Globus pallidus (tissue), 1 donor: ENCODE measurements at places on chromosomes 3 and 15.
A peak's percentile ranks its signal among the peaks of the same experiment; 100 is the strongest.

DNA sequence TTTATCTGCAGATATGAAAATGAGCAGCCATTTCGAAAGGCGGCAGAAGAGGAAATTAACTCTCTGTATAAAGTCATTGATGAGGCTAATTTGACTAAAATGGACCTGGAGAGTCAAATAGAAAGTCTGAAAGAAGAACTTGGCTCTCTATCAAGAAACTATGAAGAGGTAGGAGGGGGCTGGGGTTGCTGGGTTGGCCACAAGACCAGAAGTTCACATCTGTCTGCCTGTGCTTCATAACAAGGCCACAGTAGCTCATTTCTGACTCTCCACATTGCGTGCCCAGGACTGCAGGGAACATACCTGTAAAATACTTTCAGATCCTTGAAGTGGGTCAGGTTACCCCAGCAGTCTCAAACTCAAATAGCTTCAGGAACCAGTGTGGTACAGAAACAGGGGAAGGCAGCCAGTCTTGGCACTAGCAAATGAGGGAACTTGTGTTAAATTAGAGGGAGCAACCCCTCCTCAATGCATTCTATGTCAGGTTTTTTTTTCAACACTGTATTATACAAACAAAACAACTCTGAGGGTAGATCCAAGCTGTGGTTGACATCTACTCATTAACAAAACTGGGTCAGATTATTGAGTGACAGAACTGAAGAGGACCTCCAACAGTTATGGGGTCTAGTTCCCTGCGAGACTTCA is 48.7 kb downstream of the BFSP2 start:
- no peak for DNase-seq

DNA sequence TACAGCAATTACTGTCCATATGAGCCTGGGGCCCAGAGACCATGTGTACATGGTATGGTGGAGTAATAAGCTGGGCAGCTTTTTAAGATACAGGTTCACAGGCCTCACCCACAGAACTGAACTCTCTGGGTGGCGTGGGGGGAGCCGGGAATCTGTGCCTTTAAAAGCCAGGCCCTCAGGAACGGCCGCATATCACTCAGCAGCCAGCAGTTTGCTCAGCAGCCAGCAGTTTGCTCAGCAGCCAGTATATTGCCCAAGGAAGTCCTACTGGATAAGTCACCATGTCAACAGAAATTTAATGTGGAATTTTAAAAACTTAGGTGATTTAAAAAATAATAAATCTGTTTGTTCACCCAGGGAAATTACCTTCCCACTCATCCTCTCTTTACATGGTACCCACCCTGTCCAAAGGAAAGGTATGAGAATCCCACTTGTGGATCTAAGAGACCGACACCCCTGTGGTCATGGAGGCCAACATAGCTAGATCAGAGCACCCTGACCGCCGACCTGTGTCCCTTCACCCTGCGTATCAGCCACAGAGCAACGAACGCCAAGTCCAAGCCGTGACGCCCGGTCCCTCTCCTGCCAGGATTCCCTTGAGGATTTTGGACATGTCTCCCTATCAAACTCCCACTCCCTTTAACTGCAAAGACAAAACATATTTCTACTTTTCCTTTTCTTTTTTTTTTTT is 95.7 kb upstream of the CHRM5 start:
- DNase-seq = no peak

DNA sequence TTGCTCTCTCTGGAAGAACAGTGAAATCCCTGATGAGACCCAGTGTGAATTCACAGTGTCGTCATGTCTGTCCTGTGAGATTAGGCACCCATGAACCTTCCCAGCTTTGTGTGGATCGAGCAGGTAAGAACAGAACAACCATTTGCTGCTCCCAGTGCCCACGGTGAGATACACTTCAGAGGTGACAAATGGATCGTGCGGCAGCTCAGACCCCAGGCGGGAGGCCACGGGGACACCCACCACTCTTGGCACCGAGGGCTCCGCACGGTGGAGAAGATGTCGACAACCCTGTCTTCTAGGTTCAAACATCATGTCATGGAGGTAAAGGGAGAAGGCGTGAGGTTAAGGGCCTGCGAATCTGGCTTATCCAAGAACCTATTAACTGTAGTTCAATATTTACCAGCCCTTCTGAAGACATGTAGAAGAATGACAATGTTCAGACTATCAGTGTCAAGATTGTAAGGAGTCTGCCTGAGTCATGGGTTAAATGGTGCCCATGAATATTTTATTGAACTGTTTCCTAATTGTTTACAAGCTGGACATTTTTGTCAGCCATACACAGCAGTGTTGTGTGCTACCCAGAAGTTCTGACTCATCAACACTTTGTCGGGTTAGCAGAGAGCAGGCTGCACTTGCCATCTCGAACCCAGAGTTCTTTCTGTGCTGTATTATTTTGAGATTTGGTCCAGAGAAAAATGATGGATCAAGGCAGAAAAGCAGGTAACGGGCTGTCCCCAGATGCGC is 15.5 kb upstream of the PCSK6 start:
- DNase-seq = no peak

DNA sequence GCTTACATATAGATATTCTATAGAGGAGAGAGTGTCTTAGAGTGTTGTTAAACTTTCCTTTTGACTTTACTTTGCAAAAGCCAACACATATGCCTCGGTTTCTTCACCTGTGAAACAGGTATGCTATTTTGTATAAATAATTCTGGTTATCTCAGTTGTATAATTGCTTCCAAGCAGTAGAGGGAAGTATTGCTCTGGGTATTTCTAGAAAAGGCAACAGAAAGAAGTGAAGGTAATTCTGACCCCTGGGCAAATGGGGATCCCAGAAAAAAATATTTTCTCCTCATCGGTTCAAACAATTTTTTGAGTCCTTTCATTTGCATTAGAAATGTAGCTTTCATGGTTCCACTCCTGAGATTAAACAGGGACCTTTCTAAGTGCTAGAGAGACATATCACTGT is 216.5 kb upstream of the SEMA6D start:
- no peak for DNase-seq

GRCh38 chr15:40506964-40507571 is 36.3 kb downstream of the CHST14 start:
- peak; percentile 70 for DNase-seq

DNA sequence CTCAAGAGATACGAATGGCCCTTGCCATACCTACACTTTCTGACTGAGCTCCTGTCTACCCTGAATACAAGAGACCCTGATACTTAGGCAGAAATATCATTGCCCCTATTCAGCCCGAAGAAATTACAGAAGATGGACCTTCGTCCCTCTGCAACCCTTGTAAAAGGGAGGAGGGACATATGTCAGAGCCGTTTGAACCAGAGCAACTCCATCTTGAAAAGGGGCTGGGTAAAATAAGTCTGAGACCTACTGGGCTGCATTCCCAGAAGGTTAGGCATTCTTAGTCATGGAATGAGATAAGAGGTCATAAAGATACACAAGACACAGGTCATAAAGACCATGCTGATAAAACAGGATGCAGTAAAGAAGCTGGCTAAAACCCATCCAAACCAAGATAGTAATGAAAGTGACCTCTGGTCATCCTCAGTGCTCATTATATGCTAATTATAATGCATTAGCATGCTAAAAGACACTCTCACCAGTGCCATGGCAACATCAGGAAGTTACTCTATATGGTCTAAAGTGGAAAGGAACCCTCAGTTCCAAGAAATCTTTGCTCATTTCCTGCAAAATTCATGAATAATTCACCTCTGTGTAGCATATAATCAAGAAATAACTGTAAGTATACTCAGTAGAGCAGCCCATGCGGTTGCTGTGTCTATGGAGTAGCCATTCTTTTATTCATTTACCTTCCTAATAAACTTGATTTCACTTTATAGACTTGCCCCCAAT is 49.7 kb upstream of the GPD1L start:
- no peak for DNase-seq

GRCh38 chr3:46595819-46596314 is 16.5 kb upstream of the FAM240A start:
- DNase-seq = no peak

GRCh38 chr3:30042916-30043555 is 563.4 kb upstream of the TGFBR2 start:
- DNase-seq = no peak

GRCh38 chr3:135311699-135312098 is 516.6 kb downstream of the EPHB1 start:
- no peak for DNase-seq

GRCh38 chr3:184791171-184791570 is 20.8 kb upstream of the VPS8 start:
- DNase-seq = no peak

DNA sequence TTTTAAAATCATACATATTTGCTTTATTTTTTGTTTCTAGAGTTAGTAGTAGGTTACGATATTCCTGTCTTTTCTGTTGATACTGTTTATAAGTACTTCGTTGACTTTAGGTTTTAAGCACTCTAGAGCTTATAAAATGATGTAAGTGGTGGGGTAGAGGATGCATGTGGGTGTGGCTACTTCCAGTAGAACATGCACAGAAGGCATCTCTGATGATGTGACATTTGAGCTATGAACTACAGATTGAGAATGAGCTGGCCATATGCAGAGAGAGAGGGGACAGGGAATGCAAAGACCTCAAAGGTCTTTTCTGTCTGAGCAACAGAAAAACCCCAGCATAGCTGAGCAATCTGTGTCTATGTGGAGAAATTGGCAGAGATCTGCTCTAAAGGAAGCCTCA is 233.9 kb upstream of the STAC start:
- DNase-seq = no peak

GRCh38 chr3:55621026-55621422 is 133.9 kb upstream of the WNT5A start:
- DNase-seq = no peak

- DNase-seq = no peak
Observed at GRCh38 chr3:164267053-164267452, 811.2 kb downstream of the SI start.

DNA sequence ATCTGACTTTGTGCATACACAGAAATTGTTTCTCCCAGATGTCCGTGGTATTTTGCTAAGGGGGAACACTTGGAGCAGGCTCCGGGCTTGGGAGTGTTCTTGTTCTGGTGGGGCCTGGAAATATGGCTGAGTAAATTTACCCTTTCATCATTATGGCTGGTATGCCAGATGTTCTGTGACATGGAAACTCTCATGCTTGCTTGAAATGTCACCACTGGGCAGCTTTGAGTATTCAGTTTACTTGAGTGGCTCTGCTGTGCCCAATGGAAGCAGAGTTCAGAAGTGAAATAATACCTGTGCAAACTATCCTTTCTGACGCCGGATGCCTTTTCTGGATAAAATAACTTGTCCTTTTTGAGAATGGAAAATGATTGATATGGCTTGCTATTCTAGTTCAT is 283.6 kb upstream of the TPM1 start:
- no peak for DNase-seq

DNA sequence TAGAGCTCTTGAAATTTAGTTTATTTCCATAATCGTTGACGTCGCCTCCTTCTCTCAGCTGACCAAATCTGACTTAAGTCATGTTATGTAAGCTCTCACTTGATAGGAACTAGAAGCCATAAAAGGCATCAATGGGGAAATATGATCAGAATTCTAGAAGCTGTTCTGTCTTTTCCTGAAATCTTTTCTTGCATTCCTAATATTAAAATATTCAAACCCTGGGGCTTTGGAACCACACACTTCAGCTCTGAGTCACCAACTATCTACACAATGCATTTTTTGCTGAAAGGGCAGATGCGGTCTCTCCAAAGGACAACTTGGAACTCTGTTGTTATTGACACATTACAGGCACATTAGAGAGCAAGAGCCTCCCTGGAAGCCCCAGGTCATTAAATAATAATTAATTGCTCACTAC is 91.3 kb downstream of the LARS2 start:
- no peak for DNase-seq

DNA sequence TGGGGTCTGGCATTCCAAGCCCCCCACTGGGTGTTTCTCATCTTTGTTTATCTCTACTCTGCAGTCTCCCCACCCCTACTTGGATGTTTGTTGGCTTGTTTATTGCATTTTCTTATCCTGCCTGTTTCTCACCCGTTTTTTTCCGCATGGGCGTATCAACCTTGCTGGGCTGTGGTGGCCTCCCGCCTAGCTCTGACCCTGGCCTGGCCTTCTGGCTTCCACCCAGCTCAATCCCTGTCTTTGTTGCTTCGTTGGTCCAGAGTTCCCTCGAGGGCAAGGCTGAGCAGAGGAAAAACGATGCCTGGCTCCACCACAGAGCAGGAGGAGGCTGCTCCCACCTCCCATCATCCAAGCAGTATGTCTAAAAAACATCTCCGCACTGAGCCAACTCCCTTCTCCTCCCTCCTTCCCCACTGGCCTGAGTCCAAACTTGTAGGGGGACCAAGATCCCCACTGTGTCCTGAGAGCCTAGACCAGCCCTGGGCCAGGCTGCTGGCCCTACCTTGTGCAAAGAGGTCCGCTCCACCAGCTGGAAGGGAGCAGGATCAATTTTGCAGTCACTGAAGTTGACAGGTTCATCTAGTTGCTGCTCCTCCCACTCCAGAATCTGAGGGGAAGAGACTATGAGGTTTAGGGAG is 9.8 kb downstream of the CLCN2 start:
- no peak for DNase-seq

GRCh38 chr15:27549746-27550145 is 549.4 kb downstream of the OCA2 start:
- no peak for DNase-seq

GRCh38 chr3:117630469-117630868 is 920.9 kb downstream of the TUSC7 start:
- DNase-seq = no peak

- DNase-seq = no peak
Observed at GRCh38 chr15:84772467-84772866, 24.1 kb downstream of the ZNF592 start.

DNA sequence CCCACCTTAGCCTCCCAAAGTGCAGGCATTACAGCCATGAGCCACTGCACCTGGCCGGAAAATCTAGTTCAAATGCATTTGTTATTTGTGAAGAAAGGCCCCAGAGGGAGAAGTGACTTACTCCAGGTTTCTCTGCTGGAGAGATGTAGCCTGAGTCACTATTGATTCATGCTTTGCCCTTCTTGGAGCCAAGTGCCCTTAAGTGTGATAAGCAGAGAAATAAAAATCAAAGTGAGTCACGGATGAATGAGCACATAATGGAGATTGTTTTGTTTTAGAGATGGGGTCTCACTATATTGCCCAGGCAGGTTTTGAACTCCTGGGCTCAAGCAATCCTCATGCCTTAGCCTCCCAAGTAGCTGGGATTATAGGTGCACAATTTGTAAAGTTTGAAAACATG is 33.1 kb downstream of the CDC25A start:
- no peak for DNase-seq

DNA sequence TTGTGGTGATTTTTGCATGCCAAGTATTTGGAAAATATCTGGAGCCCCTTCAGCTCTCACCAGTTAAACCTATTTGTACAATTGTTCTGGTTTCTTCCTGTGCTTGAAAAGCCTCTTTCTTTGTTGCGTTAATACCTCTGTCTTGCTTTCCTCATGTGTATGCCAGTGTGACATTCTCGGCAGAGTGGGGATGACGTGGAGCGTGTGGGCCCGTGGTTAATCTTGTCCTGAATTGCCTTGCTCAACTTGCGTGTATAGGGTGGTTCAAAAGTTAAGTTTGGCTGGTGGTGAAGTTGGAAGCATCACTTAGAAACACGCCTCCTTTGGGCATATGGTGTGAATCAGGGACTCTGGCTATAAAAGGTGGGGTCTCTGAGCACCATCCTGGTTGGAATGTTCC is 67.1 kb downstream of the IGF1R start:
- DNase-seq = no peak

- no peak for DNase-seq
Observed at GRCh38 chr3:38177181-38177580, 11.8 kb downstream of the OXSR1 start.
